HCT116 (cell line): ENCODE measurements at places on chromosomes 16 and 17.

- no peaks in the 10 kb centered on the region for H3K27me3 ChIP-seq
- peak overlapping the region; percentile 30; the same call in 1 of the 2 replicates for H3K27ac ChIP-seq
- peaks cover 75% of the 10 kb centered on the region; the same call in 1 of the 2 replicates for H3K36me3 ChIP-seq
- DNase-seq, result no peak
- H3K4me3 ChIP-seq, result no peak overlapping the region
These were observed 13.7 kb upstream of the LGALS3BP start for GRCh38 chr17:78993241-78993956.

DNA sequence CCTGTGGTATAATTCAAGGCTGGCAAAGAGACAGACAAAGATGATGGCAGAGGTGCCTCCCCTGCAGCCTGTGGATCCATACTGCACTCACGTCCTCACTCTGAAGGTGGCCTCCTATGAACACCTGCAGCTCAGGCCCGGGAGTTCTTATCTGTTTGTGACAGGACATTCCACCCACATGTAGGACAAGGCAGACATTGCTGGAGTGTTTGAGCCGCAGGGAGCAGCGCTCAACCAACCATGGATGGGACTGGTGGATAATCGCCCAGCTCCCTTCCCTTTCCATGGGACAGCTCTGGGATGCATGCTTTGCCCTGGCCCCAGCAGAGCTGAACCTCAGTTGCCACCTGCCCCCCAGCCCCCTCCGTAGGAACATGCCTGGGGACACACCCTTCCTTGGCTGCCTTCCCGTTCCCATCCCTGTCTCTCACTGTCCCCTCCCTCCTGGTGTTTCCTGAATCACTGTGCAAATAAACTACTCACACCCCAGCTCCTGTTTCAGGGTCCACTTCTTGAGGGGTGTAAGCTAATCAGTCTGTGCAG, 22.2 kb downstream of the ITPRIPL2 start:
- no peaks in the 10 kb centered on the region for H3K36me3 ChIP-seq
- DNase-seq, result no peak
- peaks cover 58% of the 10 kb centered on the region for H3K4me1 ChIP-seq
- H3K27me3 ChIP-seq, result no peaks in the 10 kb centered on the region
- peak overlapping the region; percentile 58 for H3K27ac ChIP-seq

GRCh38 chr17:12070561-12070960, 49.9 kb downstream of the MAP2K4 start:
- no peak for DNase-seq
- no peak overlapping the region for H3K27ac ChIP-seq
- H3K27me3 ChIP-seq, result no peaks in the 10 kb centered on the region
- peaks cover 9% of the 10 kb centered on the region; the same call in 1 of the 2 replicates for H3K36me3 ChIP-seq
- H3K4me1 ChIP-seq, result no peaks in the 10 kb centered on the region; the same call in 1 of the 2 replicates

- peak overlapping the region; percentile 29 for H3K4me3 ChIP-seq
- peaks cover 18% of the 10 kb centered on the region for H3K4me1 ChIP-seq
- H3K27me3 ChIP-seq, result no peaks in the 10 kb centered on the region
- no peak for DNase-seq
These were observed 113.4 kb downstream of the PITPNC1 start for GRCh38 chr17:67490471-67490870.

- peak overlapping the region; percentile 50; the same call in 1 of the 2 replicates for H3K27ac ChIP-seq
These were observed 637 bp downstream of the PLCG2 start for GRCh38 chr16:81779536-81780320.

- H3K4me3 ChIP-seq, result no peak overlapping the region
- H3K36me3 ChIP-seq, result peaks cover 8% of the 10 kb centered on the region
- no peaks in the 10 kb centered on the region for H3K27me3 ChIP-seq
- H3K27ac ChIP-seq, result no peak overlapping the region
- DNase-seq, result no peak
These were observed 1.8 kb upstream of the VPS4A start for GRCh38 chr16:69309316-69309715.

DNA sequence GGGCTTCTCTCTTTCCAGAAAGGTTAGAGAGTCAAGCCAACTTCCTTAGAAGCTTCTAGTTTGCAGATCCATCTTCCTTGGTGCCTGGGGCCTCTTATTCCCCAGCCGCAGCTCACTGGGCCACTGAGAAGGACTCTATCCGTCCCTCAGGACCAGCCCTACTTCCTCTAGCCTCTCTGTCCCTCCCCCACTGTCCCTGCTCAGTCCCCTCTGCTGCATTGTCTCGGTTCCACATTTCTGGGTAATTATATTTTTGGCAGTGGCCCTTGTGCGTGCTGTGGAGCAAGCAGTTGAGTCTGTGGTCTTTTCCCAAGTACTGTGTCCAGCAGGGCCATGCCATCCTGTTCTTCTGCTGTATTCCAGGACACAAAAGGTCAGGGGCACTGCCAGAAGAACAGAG, 17.8 kb downstream of the IRX3 start:
- no peaks in the 10 kb centered on the region for H3K4me1 ChIP-seq
- no peak overlapping the region for H3K4me3 ChIP-seq
- peaks cover 4% of the 10 kb centered on the region; the same call in 1 of the 2 replicates for H3K27me3 ChIP-seq

- no peaks in the 10 kb centered on the region for H3K27me3 ChIP-seq
- H3K27ac ChIP-seq, result no peak overlapping the region
- no peak for DNase-seq
- peaks cover 9% of the 10 kb centered on the region; the same call in 1 of the 2 replicates for H3K4me1 ChIP-seq
- no peak overlapping the region for H3K4me3 ChIP-seq
These were observed 4.0 kb downstream of the DEF8 start for GRCh38 chr16:89952551-89952950.

- H3K27me3 ChIP-seq, result no peaks in the 10 kb centered on the region
- no peaks in the 10 kb centered on the region for H3K36me3 ChIP-seq
- H3K27ac ChIP-seq, result no peak overlapping the region
These were observed 122.1 kb downstream of the CA10 start for GRCh38 chr17:52036416-52036815.

- DNase-seq, result no peak
- no peaks in the 10 kb centered on the region for H3K27me3 ChIP-seq
- no peak overlapping the region for H3K4me3 ChIP-seq
These were observed 45.9 kb downstream of the PITPNM3 start for GRCh38 chr17:6510321-6510977.

GRCh38 chr17:83079352-83079747, at the start of gene METRNL:
METRNL (plus strand) TSS chr17:83079609; CDS start chr17:83079816, 207 bp downstream.
- H3K4me3 ChIP-seq, result peak within 1 kb of the TSS; percentile 64
- H3K4me1 ChIP-seq, result peaks cover 40% of the 10 kb centered on the region
- peak within 1 kb of the TSS; percentile 78 for H3K27ac ChIP-seq
- H3K27me3 ChIP-seq, result no peaks in the 10 kb centered on the region

GRCh38 chr16:12572316-12572985, 231.2 kb downstream of the CPPED1 start:
- H3K27me3 ChIP-seq, result no peaks in the 10 kb centered on the region
- H3K36me3 ChIP-seq, result no peaks in the 10 kb centered on the region
- H3K4me3 ChIP-seq, result no peak overlapping the region
- no peak for DNase-seq

DNA sequence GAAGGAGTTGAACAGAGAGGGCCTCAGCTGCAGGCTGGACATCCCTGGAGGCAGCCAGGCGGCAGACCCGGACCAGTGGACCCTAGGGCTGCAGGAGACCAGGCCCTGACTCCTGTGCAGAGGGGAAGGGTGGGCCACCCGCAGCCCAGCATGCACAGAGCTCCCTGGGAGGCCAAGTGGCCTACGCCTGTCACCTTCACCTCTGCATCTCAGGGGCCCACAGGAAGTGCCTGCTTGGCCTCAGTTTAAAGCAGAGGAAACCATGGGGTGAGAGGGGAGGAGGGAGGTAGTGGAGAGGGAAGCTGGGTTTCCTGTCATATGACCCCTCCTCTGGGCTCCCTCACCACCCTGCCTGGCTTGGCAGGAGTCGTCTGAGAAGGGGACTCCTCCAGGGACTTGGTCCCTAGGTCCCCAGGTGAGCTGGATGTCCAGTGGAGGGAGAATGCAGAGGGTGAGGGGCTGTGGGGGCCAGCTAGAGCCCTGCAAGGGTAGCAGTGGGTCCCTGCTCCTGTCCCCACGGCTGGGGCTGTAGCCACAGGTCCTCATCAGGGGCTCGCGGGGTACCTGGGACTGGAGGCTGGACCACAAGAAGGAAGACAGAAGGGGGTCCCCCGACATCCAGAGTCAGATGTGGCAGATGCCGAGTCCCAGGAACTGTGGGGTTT, at the start of gene TMC8:
TSS of gene TMC8 (plus strand) at position 335 of the 665 bp plus-strand sequence. CDS start 818 bp downstream, outside the sequence.
- H3K4me1 ChIP-seq, result peaks cover 39% of the 10 kb centered on the region
- no peaks in the 10 kb centered on the region for H3K36me3 ChIP-seq
- H3K27ac ChIP-seq, result peak within 1 kb of the TSS; percentile 95; the same call in 1 of the 2 replicates
- no peak for DNase-seq
- H3K27me3 ChIP-seq, result no peaks in the 10 kb centered on the region

GRCh38 chr17:28128779-28129178, 86.3 kb downstream of the NLK start:
- H3K4me1 ChIP-seq, result no peaks in the 10 kb centered on the region
- no peak overlapping the region for H3K4me3 ChIP-seq
- H3K27me3 ChIP-seq, result no peaks in the 10 kb centered on the region
- no peaks in the 10 kb centered on the region for H3K36me3 ChIP-seq
- DNase-seq, result no peak
- no peak overlapping the region for H3K27ac ChIP-seq
